ENCODE measurements at places on chromosomes 5 and 9.

DNA sequence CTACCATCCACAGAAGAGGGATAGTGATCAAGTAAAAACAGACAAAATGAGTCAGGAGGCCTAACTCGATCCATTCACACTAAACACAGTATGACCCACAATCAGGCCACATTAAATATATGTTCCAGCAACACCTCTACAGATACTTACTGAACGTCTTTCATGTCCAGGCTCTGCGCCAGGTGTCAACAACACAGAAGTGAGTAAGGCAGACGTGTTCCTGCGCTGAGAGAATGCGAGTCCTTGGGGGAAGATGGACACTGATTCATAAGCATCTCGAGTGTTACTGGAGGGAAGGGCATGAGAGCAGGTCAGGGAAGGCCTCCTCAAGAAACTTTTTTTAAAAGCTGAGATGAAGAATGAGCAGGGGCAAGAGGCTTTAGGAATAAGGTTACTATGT, 164.3 kb upstream of the CLINT1 start:
- DNase-seq, result no peak

- peak; percentile 94 for DNase-seq
These were observed 38.3 kb downstream of the FAM78A start for GRCh38 chr9:131237931-131238401.

- no peak for DNase-seq
These were observed 18.7 kb downstream of the MYMK start for GRCh38 chr9:133505901-133506652.

GRCh38 chr5:166883016-166883415, 1408.4 kb upstream of the WWC1 start:
- no peak for DNase-seq

DNA sequence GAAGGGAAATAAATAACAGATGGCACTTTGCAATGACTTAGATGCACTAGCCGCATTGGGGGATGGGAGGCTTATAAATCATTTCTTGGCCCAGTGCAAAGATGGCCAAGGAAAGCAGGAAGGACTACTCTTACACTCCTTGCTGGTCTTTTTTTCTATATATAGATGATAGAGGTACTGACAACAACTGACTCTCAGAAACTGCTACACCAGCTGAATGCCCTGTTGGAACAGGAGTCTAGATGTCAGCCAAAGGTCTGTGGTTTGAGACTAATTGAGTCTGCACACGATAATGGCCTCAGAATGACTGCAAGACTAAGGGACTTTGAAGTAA, 1.7 kb downstream of the CCNG1 start:
- no peak for DNase-seq

GRCh38 chr5:135565725-135566421, 12.9 kb downstream of the CXCL14 start:
- DNase-seq, result peak; percentile 78

DNA sequence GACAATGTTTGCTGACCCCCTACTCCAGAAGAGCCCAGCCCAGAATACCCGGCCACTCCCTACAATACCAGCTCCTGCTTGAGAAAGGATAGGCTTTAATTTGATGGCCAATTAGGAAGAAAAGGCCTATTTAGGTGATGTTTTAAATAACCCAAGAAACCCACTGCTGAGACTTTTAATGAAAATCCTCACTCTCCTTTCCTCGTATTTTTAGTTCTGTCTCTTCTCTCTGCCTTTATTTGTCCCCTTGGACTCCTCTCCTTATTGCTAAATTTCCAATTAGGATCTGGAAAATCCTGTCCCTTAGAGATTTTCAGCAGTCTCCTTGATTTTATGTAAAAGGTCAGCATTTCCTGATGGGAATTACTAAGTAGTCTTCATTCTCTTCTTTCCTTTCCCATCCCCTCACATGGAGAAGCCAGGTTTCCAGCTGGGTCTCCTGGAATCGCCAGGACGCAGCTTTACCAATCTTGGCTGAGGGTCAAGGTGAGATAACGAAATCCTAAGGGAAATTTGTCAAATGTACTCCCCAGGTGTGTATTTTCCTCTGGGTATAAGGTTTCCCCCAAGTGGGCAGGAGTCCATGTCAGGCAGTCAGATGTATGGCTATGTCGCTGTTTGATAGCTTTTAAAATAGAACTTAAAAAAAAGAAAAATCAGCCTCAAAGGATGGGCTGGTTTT, 11.7 kb downstream of the STC2 start:
- no peak for DNase-seq

- no peak for DNase-seq
These were observed 15.3 kb downstream of the RORB start for GRCh38 chr9:74512416-74512815.

- DNase-seq, result no peak
These were observed 99.3 kb upstream of the LRRTM2 start for GRCh38 chr5:138974227-138975063.

DNA sequence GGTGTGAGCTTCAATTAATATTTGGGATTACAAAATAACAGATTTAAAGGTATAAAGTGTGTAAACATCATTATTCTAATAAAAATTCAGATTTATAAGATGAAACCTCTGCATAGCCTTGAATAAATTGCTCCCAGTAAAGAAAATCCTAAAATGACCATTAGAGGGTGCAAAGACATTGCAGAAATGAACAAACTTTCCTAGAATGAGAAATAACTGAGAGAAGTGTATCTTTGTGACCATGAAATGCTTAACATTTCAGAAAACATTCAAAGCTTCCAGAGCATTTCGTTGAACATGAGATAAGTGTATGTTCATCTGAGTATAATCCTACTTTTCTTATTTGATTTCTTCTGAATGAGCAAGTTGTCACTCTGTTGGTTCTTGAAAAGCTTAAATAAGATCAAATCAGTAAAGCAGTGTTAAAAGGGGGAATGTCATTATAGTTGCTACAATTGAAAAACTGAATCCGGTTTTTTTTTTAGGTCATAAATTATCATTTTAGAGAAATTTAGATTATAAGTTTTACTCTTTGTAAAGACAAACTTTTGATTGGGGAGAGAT, 24.7 kb upstream of the NUDT12 start:
- no peak for DNase-seq

DNA sequence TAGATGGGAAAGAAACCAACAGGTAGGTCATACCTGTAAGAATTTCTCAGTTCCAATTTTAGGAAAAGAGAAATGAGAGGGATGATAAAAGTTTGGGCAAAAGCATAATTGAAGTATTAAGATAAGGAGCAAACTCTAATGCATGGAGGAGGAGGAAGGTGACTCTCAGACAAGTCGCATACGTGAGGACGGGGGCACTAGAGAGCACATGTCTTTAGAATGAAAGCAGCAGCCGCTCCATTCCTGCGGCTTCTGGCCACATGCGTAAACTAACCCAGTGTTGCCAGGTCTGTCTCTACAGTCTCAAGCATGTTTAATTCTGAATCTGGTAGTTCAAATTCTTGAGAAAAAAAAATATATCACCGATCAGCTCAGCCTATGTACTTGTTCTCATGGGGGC, 371.5 kb upstream of the SLC30A5 start:
- DNase-seq, result no peak

GRCh38 chr5:421287-421880, 21.6 kb upstream of the EXOC3 start:
- DNase-seq, result no peak

- no peak for DNase-seq
These were observed 67.5 kb downstream of the RGMB start for GRCh38 chr5:98840946-98841345.

DNA sequence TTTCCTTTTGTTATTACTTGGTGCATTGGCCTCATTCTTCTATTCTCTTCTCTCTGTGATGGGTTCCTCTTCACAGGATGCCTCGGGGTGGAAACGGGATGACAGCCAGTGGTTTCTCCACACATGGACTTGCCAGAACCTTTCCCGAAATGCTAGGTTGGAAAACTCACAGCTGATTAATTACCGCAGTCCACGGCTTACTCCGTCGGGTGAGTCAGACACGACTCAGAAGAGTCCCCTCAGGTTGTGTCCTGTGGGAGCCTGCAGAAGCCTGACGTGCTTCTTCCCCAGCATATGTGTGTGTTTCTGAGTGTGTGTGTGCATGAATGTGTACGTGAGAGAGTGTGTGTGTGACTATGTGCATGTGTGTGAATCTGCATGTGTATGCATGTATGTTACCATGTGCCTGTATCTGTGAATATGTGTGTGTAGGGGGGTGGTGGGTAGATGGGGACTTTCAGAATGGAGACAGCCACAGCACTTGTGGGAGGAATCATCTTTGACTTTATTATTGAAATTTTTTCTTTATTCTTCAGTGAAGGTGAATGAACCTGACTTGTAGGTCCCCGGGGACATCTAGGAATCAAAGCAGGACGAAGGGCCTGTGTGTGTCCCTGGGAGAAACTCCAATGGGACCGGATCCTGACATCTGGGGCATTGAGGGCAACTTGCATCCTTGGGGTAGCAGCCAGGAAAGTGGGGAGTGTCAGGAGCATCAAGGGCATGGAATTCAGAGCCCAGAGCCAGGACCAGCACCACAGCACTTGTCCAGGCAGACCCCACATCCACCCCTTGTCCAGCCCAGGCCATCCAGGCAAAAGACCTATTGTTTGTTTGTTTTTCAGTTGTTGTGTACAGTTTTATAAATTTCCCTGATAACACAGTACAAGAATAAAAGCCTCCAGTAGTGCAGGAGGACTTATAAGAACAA, 21.9 kb upstream of the MED10 start:
- no peak for DNase-seq

DNA sequence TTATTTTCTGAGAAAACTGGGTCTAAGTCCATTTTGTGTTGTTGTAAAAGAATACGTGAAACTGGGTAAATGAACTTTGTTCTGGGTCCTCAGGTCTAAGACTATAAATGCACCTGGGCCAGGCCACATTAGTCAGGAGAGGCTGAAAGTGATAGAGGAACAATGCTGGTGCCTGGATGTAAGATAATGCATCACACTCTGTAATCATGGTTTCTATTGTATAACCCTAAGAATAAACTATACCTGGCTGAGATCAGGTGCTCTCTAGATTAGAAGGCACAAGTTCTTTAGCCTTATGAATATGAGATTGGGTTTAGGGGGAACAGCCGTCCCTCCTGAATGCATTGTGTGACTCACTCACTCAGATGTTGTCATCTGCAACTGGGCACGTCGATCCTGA, 675.5 kb downstream of the HTR1A start:
- no peak for DNase-seq

DNA sequence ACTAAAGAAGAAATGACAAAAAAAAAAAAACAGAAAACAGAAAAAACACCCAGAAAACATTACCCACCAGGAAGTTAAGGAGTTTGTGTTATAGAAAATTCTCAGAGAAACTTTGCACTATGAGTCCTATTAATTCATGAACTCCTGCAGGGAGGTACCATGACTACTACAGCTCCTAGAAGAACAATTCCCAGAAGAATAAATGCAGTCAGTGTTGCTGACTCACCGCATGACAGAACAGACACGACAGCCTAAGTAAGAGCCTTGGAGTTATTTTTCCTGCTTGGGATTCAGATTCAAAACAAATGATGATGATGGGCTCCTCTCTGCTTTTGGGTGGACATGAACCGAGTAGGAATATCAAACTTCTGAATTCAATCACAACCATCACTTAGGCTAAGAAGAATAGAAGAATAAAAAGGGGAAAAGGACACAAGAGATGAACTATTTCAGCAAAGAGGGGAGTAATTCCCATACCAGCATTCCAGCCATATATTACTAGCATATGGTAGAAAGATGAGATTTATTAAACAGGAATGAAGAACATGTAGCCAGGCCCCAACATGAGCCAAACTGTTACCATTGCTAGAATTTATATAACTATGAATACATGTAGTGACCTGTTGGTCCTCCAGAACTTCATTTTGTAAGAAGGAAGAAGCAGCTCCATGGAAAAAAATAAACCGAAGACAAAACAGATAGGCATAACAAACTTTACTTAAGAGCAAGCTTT, 209.6 kb upstream of the PDE4D start:
- DNase-seq, result no peak

GRCh38 chr5:101440173-101440572, 537.1 kb upstream of the ST8SIA4 start:
- DNase-seq, result no peak

DNA sequence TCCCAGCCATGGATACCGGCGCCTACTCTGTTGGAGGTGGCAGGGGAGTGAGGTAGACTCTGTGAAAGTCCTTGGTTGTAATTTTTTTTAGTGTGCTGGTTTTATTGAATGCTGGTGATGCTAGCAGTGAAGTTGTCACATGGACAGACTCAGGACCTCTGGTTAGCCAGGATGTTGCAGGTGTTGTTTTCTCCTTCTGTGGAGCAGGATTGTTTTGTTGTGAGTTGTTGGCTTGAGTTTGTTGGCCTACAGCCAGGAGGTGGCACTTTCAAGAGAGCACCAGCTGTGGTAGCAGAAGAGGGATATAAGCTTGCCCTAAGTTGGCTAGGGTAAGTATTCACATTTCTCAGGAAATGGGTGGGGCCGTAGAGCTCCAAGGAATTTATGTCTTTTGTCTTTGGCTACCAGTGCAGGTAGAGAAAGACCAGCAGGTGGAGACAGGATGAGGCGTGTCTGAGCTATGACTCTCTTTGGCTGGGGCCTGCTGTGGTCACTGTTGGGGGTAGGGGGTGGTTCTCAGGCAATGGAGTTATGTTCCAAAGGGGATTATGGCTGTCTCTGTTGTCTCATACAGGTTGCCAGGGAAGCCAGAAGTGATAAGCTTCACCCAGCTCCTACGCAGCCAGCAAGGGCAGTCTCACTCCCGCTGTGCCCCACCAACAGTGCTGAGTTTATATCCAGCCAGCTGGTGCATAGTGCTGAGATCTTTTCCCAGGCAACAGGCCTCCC, 248.7 kb downstream of the TAF11L14 start:
- DNase-seq, result no peak

- no peak for DNase-seq
These were observed 218.1 kb upstream of the DMRTA1 start for GRCh38 chr9:22228542-22228941.

DNA sequence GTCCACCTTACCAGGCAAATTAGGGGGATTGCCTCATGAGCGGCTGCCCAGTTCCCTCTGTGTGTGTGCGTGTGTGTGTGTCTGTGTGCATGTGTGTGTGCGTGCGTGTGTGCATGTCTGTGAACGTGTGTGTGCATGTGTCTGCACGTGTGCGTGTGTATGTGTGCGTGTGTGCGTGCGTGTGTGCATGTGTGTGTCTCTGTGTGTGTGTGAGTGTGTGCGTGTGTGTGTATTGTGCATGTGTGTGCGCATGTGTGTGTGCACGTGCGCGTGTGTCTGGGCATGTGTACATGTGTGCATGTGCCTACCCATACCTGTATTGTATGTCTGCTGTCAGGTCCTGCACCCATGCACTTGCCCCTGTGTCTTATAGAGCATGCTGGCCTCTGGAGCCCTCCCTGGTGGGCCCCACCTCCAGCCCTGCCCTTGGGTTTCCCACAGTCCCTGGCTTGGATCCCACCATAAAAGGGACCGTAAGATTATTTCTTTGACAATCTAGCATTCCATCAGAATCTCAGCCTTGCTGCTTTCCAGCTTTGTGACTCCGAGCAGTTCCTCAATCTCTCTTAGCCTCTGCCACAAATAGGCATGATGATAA, 9.3 kb downstream of the PSD2 start:
- no peak for DNase-seq

- DNase-seq, result no peak
These were observed 182.2 kb upstream of the DMRT1 start for GRCh38 chr9:659286-659685.
